ENCODE measurements at places on chromosomes 12 and 14. TPM values are rescaled to one million over a fixed set of nuclear protein-coding genes. Genes with fewer than 3 reads are reported as not detected.
A peak's percentile ranks its signal among the peaks of the same experiment; 100 is the strongest.

The PKP2 gene
- not detected for total RNA-seq

DNA sequence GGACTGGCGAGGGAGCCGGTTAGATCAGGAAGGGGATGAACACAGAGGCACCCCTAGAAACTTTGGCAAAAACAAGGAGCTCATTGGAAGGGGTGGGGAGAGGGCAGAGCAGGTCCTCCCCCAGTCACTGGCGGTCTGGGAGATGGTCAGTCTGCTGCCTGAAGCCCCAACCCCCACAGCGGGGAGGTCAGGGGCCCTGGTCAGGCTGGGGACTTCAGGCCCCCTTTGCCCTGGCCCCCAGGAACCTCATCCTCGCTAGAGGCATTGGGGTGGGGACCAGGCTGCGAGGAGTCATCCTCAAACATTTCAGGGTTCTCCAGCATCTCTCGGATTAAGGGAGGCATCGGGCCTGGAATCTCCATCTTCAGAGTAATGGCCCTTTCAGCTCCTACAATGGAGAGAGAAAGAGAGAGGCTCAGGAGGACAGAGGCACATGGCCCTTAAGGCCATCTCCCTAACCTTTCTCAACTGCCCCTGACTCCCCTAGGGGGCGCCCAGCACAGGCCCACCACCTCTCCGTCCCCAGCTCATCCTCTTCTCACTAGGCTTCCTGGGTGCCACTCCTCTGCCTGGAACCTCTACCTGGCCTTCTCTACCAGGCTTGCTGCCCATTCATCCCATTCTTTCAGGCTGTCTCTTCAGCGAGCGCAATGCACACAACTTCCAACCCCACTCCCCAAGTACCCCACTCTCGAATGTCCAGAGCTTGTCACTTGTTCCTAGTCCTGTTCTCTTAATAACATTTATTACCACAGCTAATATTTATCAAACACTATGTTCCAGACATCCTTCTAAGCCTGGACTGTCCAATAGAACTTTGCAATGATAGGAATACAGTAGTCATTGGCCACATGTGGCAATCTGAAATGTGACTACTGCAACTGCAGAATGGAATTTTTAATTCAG lies 4.7 kb upstream of the ITGB7 start:
- H3K4me1 ChIP-seq, result peaks cover 59% of the 10 kb centered on the region
- H3K4me3 ChIP-seq, result no peak overlapping the region
- H3K27me3 ChIP-seq, result peaks cover 6% of the 10 kb centered on the region
- H3K36me3 ChIP-seq, result peaks cover 13% of the 10 kb centered on the region
- no peak overlapping the region for H3K27ac ChIP-seq

The BATF gene
- not detected for total RNA-seq

DNA sequence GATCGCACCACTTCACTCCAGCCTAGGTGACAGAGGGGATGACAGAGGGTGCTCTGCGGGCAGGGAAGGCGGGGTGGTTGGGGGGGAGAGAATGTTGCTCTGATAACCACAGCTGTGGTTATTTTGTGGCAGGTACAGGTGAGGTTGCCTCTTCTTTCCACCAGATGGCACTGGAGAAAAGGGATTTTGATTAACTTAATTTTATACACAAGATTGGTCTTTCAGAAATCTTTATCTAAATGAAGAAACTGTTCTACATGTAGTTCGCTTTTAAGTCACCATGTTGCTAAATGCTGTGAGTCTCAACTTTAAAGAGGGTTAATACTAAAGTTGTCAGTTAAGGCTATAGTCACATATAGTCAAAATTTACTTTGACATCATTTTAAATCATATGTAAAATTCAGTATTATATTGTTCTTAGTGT lies 25.7 kb downstream of the FGF23 start:
- DNase-seq, result no peak
- no peak overlapping the region for H3K4me3 ChIP-seq
- no peaks in the 10 kb centered on the region for H3K4me1 ChIP-seq

GRCh38 chr12:48961801-48962200 lies 4.5 kb upstream of the ARF3 start:
- peaks cover 31% of the 10 kb centered on the region for H3K4me1 ChIP-seq
- H3K4me3 ChIP-seq, result no peak overlapping the region
- peak overlapping the region; percentile 45 for H3K27ac ChIP-seq
- no peaks in the 10 kb centered on the region for H3K36me3 ChIP-seq
- peaks cover 4% of the 10 kb centered on the region for H3K27me3 ChIP-seq
- DNase-seq, result peak; percentile 46

DNA sequence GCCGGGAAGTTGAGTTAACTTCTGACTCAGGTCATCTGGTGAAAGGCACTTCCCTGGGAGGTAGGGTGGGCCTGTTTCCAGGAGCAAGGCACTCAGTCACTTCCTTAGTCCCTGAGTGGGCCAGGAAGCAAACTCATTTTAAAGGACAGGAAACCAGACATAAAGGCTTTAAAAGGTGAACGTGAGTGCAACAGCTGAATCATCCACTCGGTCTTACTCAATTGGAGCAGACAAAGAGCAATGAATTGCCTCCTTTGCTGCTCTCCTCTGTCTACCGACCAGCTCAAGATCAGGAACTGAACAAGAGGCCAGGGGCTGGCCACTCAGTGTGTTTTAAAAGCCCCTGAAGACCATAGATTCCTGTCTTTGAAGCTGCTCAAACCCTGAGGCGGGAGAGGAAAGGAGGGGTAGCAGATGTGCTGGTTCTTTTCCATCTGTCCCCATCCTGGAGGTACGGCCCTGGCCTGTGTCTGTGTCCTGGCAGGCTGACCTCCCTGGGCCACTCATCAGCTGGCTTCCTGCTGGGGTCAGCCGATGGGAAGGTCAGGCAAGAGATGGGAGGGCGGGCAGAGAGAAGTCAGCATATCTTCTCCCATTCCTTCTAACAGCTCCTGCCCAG lies 148.9 kb downstream of the PPM1H start:
- H3K27ac ChIP-seq, result peak overlapping the region; percentile 89
- peak overlapping the region; percentile 60 for H3K4me3 ChIP-seq
- H3K27me3 ChIP-seq, result no peaks in the 10 kb centered on the region
- peak; percentile 90 for DNase-seq
- peaks cover 58% of the 10 kb centered on the region for H3K4me1 ChIP-seq
- no peaks in the 10 kb centered on the region for H3K36me3 ChIP-seq

DNA sequence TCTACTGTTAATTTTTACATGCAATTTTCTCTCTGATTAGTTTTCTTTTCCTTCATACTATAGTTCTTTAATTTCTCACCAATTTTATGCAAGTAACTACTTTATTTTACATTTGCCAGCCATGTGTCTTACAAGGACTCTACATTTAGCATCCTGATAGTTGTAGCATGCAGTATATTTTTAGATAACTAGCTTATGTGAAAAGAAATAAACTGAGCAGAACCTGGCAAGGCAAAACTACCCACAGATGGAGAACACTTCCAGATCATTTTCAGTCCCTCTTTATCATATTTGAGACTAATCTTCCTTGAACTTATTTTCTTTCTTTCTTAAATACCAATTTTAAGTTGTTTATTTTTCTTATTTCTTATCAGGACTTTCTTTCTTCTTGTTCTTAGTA lies 943.6 kb downstream of the LRFN5 start:
- H3K27ac ChIP-seq, result no peak overlapping the region
- no peak overlapping the region for H3K4me3 ChIP-seq
- H3K36me3 ChIP-seq, result 0 out of 2 replicates have a peak, but pooled peaks cover 4% of the 10 kb centered on the region
- H3K4me1 ChIP-seq, result no peaks in the 10 kb centered on the region
- DNase-seq, result no peak

- peaks cover 21% of the 10 kb centered on the region for H3K27me3 ChIP-seq
- H3K36me3 ChIP-seq, result no peaks in the 10 kb centered on the region
- no peak overlapping the region for H3K4me3 ChIP-seq
- peaks cover 16% of the 10 kb centered on the region for H3K4me1 ChIP-seq
- no peak overlapping the region for H3K27ac ChIP-seq
- DNase-seq, result no peak
Observed at GRCh38 chr12:3644104-3644503, 108.8 kb downstream of the CRACR2A start.

The COL2A1 gene
- total RNA-seq, result not detected

The FGF6 gene
- not detected for total RNA-seq

- peaks cover 40% of the 10 kb centered on the region for H3K27me3 ChIP-seq
- no peak for DNase-seq
- peaks cover 12% of the 10 kb centered on the region for H3K4me1 ChIP-seq
- no peak overlapping the region for H3K4me3 ChIP-seq
- H3K36me3 ChIP-seq, result no peaks in the 10 kb centered on the region
Observed at GRCh38 chr14:23610090-23610814, 25.9 kb upstream of the DHRS2 start.

The SLC15A4 gene
- total RNA-seq, result 26.1 TPM

The NDUFA12 gene
- 108 TPM for total RNA-seq

DNA sequence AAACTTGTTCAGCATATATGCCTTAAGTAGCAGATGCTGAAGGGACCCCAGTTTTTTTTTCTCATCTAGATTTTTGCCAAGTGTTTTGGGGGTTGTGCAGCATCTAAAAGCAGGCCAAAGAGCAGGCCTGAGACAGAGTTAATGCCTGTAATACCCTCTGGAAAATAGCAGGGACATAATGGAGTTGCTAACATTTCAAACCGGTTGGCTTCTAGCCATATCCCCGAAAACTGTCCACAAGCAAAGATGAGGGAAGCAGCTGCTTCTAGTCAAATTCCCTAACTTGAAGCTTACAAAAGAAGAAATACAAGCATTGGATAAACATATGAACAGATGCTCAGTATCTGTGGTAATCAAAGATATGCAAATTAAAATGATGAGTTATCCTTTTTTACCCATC lies 52.1 kb upstream of the AEBP2 start:
- H3K4me1 ChIP-seq, result peaks cover 20% of the 10 kb centered on the region
- H3K36me3 ChIP-seq, result no peaks in the 10 kb centered on the region

DNA sequence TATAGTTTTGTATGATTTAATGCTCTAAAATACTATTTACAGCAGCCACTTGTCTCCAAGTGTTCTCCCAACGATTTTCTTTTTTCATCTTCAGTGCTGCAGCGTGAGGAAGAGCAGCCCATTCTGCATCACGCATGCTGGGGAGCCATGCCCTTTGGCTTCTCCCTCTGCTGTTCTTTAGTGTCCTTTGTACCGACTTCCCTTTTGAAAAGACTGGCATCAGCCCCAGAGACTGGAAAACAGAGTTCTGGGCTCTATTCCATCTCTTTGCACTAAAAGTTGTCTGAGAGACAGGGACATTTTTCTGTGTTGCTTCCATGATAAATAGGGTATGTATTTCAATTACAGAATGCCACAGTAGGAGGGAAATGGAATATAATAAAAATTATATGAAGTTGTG lies 105.1 kb downstream of the RERG start:
- peaks cover 2% of the 10 kb centered on the region for H3K27me3 ChIP-seq
- no peaks in the 10 kb centered on the region for H3K4me1 ChIP-seq
- no peak for DNase-seq

The LTBP2 gene
- 114 TPM for total RNA-seq

- no peak overlapping the region for H3K4me3 ChIP-seq
- H3K4me1 ChIP-seq, result peaks cover 25% of the 10 kb centered on the region
- H3K27me3 ChIP-seq, result 0 out of 2 replicates have a peak, but pooled peaks cover under 1% of the 10 kb centered on the region
- DNase-seq, result peak; percentile 99
Observed at GRCh38 chr14:91149462-91149861, 35.6 kb downstream of the DGLUCY start.

GRCh38 chr14:89519040-89519439 lies 102.0 kb upstream of the FOXN3 start:
- H3K27me3 ChIP-seq, result no peaks in the 10 kb centered on the region
- no peak overlapping the region for H3K27ac ChIP-seq
- H3K4me3 ChIP-seq, result no peak overlapping the region
- peaks cover 38% of the 10 kb centered on the region for H3K36me3 ChIP-seq

The RPS6KL1 gene
- 1.2 TPM for total RNA-seq

DNA sequence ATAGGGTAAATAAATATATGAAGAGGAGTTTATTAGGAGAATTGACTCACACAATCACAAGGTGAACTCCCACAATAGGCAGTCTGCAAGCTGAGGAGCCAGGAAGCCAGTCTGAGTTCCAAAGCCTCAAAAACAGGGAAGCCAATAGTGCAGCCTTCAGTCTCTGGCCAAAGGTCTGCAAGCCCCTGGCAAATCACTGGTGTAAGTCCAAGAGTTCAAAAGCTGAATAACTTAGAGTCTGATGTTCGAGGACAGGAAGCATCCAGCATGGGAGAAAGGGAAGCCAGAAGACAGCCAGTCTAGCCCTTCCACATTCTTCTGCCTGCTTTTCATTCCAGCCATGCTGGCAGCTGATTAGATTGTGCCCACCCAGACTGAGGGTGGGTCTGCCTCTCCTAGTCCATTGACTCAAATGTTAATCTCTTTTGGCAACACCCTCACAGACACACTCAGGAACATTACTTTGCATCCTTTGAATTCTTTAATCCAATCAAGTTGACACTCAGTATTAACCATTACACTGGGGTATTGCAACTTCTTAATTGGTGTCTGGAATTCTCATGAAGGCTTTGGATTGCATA lies 736.5 kb upstream of the LMO3 start:
- no peaks in the 10 kb centered on the region for H3K36me3 ChIP-seq
- no peak overlapping the region for H3K27ac ChIP-seq
- H3K4me1 ChIP-seq, result no peaks in the 10 kb centered on the region

The NAA30 gene
- 17.2 TPM for total RNA-seq

DNA sequence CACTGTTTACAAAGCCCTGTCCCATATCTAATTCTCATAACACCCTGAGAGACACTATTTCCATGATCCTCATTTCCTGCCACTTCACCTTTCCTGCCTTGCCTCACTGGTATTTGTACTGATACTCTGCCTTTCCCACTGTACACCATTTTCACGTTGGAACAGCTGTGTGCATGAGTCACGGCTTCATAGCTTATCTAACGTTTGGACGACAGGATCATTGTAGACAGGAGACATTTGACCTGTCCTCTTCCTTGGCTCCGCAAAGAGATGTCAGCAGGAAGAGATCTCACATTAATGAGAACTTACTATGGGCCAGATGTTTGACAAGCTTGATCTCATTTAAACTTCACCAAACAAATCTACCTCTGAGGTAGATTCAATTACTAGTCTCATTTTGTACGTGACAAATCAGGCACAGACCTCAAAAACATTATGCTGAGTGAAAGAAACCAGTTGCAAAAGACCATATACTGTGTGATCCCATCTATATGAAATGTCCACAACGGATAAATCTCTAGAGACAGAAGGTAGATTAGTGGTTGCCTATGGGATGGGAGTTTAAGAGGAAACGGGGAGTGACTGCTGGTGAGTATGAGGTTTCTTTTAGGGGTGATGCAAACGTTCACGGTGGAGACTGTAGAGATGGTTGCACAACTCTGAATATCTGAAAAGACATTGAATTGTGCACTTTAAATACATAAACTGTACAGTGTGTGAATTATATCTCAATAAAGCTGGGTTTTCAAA lies 71.2 kb downstream of the KCNK13 start:
- H3K27me3 ChIP-seq, result peaks cover 23% of the 10 kb centered on the region
- peaks cover 16% of the 10 kb centered on the region for H3K4me1 ChIP-seq
- DNase-seq, result no peak
- H3K4me3 ChIP-seq, result no peak overlapping the region
- H3K27ac ChIP-seq, result no peak overlapping the region
